ENCODE measurements at places on chromosomes 5 and 9.

DNA sequence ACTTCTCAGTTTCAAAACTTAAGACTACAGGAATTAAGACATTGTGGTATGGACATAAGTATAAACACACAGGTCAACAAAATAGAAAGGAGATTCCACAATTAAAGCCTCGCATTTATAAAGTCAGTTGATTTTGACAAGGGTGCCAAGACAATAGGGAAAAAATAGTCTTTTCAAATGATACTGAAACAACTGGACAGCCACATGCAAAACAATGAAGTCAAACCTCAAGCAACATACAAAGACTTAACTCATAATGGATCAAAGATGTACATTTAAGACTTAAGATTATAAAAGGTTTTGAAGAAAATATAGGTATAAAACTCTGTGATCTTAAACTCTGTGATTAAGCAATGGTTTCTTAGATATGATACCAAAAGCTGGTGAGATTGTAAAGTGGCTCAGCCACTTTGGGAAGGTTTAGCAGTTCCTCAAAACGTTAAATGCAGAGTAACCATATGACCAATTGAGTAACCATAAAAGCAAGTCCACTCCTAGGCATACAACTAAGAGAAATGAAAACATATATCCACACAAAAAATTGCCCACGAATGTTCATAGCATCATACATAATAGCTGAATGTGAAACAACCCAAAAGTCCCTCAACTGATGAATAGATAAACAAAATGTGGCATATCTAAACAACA is 22.0 kb downstream of the HINT1 start:
- no peak for DNase-seq

- no peak for DNase-seq
Observed at GRCh38 chr5:167961731-167962130, 329.7 kb upstream of the WWC1 start.

- DNase-seq: no peak
Observed at GRCh38 chr5:75948438-75948837, 134.7 kb upstream of the SV2C start.

- no peak for DNase-seq
Observed at GRCh38 chr9:75644649-75645048, 245.8 kb upstream of the PCSK5 start.

DNA sequence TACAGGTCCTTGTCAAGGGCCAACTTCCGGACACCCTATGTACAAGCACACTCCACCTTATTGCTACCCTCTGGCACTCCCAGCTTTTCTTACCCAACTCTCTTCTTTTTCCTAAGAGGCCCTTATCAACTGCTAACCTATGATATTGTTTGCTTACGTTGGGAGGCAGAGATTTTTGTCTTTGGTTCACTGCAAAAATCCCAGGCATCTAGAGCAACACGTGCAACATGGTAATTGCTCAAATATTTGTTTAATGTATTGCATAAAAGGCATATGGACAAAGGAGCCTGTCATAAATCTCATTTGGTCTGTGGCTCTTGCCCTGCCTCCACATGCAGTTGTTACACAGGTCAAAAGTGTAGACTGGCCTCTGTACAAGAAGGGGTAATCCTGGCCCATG is 35.8 kb upstream of the ATP10B start:
- no peak for DNase-seq

DNA sequence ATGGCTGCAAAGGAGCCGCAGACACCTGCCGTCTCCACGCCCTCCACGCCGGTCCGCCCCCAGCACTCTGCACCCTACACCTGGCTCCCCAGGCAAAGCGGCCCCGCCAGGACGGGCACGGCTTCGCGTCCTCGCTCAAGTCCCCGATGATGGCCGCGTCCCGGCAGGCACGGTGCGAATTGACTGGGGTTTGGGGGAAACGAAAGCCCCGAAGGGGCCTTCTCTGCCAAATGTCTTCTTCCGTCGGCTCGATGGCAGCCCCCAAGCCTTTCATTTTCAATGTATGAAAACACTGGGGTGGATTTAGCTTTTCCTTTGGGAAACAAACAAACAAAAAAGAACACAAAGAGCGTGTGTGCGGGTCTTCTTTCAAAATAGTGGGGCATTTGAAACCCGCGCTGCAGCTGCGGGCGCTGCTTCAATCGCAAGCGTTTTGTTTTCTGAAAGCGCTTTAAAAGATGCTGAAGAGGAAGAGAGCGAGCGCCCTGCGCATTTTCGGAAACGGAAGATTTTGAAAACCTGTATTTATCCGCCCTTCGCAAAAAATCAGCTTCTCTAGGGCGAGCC is 160.0 kb downstream of the RMI1 start:
- no peak for DNase-seq

- DNase-seq: no peak
Observed at GRCh38 chr5:82628364-82628910, 350.3 kb upstream of the RPS23 start.

- peak; percentile 19 for DNase-seq
Observed at GRCh38 chr5:24831989-24832388, 187.2 kb upstream of the CDH10 start.

DNA sequence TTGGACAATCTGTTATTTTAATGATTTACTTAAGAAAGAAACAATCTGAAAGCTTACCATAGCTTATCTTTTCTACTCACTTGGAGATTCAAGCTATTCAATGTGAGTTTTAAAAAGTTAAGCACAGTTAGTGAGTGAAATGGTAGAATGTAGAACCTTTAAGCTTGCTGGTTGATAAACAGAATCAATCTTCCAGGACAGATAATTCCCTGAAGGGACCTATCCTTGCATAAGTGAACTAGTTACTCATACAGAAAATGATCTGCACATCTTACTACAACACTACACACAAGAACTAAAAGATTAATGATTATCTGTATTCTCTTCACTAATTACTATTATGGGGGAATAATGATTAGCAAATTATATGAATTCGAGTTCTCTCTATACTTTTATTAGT is 165.6 kb downstream of the PALM2AKAP2 start:
- no peak for DNase-seq

DNA sequence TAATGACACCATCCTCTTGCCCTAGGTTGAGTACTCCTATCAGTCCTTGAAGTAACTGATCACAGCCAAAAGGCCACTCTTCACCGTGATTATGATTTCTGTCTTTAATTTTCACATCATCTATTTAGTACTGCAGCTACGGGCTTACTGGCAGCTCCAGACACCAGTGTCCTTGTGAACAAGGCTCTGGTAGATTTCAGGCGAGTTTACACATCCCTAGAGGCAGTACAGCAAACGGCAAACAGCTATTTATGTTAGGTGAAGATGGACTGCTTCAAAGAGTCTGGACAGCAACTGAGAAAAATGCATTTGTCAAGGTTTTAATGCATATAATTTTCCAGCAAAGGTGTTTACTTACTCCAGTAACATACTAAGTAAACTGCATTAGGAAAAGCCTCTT is 396.9 kb downstream of the KDM4C start:
- DNase-seq: no peak

DNA sequence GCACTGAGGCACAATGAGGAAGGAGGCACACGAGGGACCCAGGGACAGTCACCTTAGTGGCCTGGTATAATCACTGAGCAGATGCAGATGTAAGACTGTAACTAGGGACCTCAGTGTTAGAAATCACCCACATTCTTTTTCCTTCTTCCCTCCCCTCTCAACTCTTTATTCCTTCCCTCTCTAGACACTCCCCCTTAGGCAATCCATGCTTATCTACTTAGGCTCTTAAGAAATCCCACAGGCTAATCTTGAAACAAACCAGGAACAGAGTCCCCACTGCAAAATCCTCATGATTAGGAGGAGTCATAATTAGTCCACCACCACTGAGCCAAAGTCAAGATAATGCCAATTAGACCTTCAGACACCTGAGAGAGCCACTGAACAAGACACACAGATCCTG is 84.7 kb downstream of the ELAVL2 start:
- no peak for DNase-seq

GRCh38 chr5:77064040-77064439 is 23.0 kb downstream of the ZBED3 start:
- no peak for DNase-seq

DNA sequence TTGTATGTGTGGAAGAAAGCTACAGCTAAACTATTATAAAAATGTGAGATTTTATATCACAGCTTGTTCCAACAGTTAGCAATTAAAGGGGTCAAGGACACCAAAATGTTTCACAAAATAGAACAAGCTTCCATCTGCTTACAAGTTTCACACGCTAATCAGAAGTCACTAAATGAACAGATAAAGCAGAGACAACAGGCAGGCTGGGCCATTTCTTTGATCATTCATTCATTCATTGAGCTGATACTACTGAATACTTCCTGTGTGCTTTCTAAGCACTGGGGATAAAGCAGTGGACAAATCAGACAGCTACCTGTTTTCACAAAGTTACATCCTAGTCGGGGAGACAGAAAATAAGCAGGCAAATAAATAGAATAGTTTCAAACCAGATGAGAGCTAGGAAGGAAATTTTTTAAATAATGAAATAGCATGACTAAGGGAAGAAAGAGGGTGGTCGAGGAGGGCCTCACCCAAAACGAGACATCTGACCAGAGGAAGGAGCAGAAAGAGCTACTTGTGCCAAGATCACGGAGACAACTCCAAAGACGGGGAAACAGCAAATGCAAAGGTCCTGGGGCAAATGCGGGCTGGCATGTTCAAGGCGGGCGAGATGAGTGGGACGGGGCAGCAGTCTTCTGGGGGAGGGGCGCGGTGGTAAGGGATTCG is 1.2 kb downstream of the MAPK9 start:
- DNase-seq: no peak

GRCh38 chr9:84111726-84112125 is 131.1 kb downstream of the RMI1 start:
- DNase-seq: peak; percentile 56

- peak; percentile 85 for DNase-seq
Observed at GRCh38 chr9:110351009-110351467, 13.4 kb upstream of the TXNDC8 start.

- DNase-seq: no peak
Observed at GRCh38 chr9:132742821-132743311, 72.6 kb downstream of the GTF3C4 start.

GRCh38 chr5:74643111-74643562 is 2.6 kb upstream of the ENC1 start:
- DNase-seq: peak; percentile 80

- peak; percentile 85 for DNase-seq
Observed at GRCh38 chr9:98191671-98192502, 550 bp downstream of the CORO2A start.

- peak; percentile 58 for DNase-seq
Observed at GRCh38 chr5:37208883-37209797, 40.0 kb downstream of the CPLANE1 start.

DNA sequence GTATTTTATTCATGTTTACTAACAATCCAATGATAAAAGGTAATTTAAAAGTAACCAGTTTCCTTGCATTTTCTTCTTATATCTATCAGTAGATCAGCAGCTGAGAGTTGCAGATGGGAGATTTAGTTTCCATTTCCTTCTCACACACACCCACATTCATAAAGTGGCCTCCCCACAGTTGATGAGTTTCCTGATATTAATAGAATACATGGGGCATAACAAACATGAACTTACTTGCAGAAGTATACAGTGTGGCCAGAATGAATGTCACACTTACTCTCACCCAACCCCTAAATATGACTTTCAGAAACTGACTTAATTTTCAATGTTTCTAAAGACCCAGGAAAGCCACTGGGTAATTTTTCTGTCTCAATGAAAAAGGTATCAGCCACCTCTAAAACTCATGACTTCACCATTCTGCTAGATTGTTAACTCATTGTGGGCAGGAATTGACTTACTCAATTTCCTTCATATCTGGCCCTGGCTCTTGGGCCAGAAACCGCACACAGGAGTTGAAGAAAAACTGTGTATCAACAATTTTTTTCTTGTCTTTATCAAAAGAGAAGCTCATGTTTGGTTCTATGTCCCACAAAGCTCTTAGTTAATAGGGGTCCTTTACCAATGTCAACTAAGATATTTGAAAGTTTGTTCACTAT is 63.5 kb upstream of the OSMR start:
- DNase-seq: no peak

DNA sequence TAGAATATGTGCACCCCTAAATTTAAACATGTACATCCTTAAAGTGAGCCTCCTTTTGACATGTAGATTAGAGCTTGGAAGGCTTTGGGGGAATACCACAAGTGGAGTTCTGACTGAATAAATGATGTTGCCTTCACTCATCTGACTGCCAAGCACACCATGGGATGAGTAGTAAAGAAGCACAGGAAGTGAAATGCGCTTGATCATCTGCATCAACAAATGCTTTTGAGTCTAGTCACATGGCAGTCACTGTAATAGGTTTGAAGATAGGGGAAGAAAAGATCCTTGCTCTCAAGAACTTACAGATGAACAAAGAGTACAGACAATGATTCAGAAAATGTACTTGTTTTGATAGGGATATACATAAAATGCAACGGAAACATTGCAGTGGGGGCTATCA is 62.0 kb upstream of the STARD4 start:
- no peak for DNase-seq

- peak; percentile 85 for DNase-seq
Observed at GRCh38 chr9:72577212-72577753, 55.9 kb downstream of the TMC1 start.

GRCh38 chr9:89319015-89319905 is 960 bp downstream of the SECISBP2 start:
- no peak for DNase-seq

DNA sequence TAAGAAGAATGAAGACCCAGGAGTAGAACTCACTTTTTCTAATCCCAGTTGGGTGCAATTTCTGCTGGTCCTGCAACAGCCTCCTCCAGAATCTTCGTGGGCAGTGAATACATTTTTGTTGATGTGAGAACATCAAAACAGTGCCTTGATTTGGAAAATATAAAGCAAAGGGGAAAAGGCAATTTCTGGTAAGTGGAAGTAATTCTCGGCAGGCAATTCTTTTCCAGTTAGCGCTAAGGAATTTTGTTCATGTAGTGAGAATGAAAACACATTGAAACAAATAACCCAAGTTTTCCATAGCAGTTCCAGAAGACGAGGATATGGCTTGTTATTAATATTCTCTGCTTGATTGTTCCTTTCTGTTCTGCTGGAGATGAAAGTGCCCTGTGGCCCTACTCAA is 178.7 kb downstream of the SPATA31D1 start:
- no peak for DNase-seq

- no peak for DNase-seq
Observed at GRCh38 chr5:135236908-135237747, 161.9 kb downstream of the MACROH2A1 start.

DNA sequence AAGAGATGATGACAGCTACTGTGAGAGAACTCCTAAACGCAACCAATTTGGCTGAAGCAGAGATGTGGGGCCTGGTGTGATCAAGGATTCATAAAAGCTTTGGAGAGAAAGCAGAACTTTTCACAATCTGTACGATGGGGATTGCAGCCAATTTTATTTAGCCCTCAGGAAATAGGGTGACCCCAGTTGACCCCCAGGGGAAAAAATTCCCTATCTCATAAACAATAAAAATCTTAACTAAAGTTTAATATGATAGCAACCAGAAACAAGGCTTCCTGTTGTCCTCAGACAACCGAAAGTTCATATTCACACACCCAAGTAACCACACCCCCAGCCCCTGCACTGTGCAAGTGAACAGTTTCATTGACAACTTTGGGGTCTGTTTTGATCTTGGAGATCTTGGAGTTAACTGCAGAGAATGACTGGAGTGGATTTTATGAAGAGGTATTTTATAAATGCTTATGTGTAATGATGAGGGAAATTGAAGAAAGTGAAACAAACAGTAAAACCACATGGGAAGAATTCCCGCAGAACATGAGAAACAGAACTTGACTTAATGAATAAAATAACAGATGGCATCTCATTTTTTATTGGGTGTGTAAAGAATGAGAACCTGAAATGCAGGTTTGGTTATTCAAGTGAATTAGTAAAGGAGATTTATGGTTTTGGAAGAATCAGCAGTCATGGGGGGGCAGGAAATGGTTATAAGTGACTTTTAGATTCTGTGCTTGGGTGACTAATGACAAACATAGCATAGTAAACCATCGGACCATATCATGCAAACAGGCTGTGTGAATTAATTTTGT is 94.5 kb downstream of the PDE4D start:
- peak; percentile 48 for DNase-seq

- DNase-seq: peak; percentile 88
Observed at GRCh38 chr9:134551644-134552348, 89.8 kb upstream of the COL5A1 start.
